ENCODE measurements at places on chromosomes 6 and 20. TPM values are rescaled to one million over a fixed set of nuclear protein-coding genes. Genes with fewer than 3 reads are reported as not detected.

ETV7 gene
- 0.21 TPM for total RNA-seq

KHDC1 gene
- total RNA-seq = 4.3 TPM

RIPPLY2 gene
- total RNA-seq = 1.9 TPM

PEX6 gene
- total RNA-seq = 11.7 TPM

MACROD2 gene
- 3.9 TPM for total RNA-seq

All from H1 (cell line).